ENCODE measurements at places on chromosomes 3 and 15.

DNA sequence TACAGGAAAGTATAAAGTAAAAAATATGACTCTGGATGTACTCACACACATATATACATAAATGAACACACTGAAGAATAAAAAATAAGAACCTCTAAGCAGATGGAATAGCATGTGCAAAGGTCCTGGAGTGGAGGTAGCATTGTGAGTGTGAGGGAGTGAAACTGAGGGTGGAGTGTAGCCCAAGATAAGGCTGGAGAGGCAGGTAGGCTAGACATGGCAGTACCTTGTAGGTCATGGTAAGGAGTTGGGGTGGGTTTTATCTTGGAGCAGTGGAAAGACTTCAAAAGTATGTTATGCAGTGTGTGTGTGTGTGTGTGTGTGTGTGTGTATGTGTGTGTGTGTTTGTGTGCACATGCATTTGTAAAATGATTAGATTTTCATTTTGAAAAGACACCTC, 49.5 kb downstream of the TLNRD1 start:
- no peak for DNase-seq

DNA sequence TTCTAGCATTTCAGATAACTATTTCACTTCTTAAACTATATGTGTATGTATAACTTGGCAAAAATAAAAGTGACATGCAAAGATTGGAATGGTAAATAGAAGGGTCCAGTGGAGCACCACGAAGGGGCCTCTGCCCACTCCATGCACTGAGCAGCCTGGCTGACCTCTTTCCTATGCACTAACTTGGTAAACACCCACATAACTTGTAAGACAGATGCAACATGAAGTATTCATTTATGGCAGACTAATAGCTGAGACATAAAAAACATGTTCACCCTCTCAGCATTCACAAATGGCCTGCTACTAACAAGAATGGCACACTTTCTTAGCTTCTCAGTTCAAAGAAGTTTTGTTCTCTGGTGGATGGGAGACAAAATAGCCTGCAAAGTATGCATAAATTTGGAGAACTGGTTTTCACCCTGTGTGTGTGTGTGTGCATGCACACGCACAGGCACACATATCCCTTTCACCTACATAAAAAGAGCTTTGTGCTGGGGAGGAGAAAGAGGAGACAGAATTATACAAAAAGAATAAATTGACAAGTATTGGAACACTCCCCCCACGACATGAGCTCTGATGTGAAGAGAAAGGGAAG, 26.5 kb upstream of the RYK start:
- no peak for DNase-seq

- peak; percentile 37 for DNase-seq
Observed at GRCh38 chr3:175737646-175738572, 878.8 kb downstream of the NAALADL2 start.

DNA sequence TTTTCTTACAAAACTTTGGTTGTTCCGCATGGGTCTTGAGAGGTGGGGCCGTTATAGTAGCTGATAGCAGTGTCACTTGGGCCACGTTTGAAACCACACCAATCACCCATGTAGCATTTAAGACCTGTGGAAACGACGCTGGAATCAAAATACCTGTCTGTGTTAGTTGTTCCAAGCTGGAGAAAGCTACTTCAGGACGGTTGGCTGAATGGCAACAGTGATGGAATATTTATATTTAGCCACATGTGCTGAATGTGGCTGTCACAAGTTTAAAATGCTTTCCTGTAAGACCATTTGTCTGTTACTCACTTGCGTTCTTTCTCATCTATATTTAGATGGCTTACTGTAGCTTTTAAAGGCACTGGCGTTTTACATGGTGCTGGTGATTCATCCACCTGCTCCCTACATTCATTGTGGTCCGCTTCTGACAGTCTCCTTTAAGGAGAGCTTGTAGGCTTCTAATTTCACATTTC, 1.4 kb downstream of the DNAJA4 start:
- DNase-seq, result peak; percentile 76

- peak; percentile 33 for DNase-seq
Observed at GRCh38 chr15:50773389-50773788, 7.9 kb upstream of the SPPL2A start.

DNA sequence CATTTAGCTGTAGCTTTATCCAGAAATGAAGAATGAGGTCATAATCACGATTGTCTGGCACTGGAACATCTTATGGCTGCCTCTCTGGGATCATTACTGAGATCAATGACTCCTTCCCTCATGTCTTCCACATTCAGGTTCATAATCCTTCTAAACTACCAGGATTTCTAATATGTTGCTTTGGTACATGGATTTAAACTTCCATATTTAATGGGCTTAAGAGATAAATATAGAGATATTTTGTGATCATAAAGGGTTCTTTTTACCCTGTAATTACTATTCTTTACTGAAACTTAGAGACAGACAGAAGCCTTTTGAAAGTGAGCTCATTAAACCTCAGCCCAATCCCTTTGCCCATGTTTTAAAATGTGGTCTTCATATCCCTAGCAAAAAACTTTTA, 575.4 kb upstream of the ALCAM start:
- DNase-seq, result no peak

DNA sequence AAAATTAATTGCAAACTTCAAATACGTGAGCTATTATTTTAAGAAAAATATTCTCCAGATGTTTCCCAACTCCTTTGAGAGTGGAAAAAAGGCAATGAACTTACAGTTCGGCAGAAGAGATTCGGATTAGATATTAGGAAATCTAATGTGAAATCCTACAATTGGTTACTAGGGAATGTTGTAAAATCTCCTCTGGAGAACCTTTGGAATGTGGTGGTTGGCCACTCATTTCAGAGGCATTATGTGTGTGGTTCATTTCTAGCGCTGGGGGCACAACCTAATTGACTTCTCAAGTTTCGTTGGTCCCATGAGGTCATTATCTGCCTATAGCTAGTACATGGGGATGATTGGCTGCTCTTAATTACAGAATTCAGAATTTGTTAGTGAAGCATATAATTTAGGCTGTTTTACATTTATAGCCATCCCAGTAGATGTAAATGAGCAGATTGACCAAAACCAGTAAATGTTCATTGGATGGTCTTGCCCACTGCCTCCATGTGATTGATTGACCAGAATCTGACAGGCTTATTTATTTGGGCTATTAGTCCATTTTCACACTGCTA, 34.6 kb upstream of the CMSS1 start:
- DNase-seq, result peak; percentile 95

DNA sequence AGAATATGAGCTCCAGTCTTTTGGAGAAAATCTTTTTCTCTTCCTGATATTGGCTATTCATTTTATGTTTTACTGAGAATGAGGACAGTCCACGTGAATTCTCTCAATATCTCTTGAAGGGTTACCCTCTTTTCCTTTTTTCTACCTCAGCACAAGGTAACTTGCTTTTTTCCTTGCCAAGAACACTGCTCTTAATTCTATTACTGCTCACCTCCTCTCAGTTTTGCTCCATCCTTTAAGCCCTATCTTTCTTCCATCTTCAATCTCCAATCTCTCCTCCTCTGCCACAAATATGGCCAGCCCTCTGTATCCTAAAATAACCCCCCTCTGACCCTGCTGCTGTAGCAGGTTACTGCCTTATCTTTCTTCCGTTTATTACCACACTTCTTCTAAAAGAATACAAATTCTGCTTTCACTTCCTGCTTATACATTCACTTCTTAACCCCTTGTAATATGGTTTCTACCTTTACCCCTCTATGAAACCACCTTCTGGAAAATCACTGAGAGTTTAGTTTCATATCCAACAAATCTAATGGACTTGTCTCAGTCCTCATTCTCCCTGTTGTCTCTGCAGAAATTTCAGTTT, 89.0 kb downstream of the NFKBIZ start:
- no peak for DNase-seq

GRCh38 chr3:87218560-87218959, 8.5 kb upstream of the CHMP2B start:
- DNase-seq, result no peak

DNA sequence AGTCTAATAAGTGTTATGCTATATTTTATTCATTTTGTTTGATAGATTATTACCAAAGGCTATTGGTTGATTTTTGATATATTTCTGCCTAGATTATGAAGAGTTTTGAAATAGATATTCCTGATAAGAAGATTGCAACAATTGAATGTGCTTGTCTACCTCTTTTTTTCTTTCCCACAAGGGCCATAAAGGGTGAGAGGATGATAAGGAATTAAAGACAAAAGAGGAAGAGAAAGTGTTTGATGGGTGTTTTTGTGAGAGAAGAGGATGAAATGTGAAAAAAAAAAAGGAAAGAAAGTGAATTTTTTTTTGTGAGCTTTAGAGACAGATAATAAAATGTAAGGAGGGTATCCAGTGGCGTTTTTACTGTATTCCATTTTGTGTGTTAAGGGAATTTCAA, 244.4 kb downstream of the CHST2 start:
- DNase-seq, result no peak

GRCh38 chr3:64321747-64322146, 96.5 kb upstream of the PRICKLE2 start:
- peak; percentile 85 for DNase-seq

GRCh38 chr3:124529826-124530571, 200.3 kb upstream of the UMPS start:
- DNase-seq, result no peak

GRCh38 chr15:47862402-47862801, 145.1 kb downstream of the SEMA6D start:
- no peak for DNase-seq

DNA sequence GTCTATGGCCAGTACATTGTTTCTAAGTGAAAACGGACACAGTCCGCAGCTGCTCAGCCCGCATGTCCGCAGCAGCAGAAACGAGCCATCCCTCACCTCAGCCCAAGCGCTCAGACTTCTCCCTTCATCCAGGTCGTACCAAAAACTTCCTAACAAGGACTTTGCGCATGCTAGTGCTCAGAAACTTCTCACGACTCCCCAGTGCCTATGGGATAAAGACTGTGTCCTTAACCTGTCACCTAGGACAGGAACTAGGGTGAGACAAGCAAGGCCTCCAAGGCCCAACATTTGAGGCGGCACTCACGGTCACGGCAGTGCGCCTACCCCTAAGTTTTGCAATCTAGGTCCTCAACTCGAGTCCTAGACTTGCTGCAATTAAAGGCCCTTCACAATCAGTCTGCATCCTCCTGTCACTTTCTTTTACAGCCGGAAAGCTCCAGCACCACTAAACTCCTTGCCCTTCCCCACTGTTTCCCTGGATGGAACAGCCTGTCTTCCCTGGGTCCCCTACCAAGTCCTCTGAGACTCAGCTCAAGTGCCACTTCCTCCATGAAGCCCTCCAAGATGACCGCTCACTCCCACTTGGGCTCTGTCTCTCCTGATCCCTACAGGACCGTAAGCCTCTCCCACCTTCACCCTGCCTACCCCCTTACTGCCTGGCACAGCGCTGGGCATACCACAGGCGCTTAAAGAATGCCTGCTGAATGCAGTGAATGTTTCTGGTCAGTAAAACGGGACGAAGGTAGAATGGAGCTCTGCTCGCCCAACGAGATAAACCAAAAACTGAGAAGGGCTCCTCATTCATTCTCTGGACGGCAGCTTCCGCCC, 1.2 kb downstream of the CLN6 start:
- no peak for DNase-seq

- DNase-seq, result peak; percentile 57
Observed at GRCh38 chr3:196712514-196713413, 587 bp downstream of the PIGX start.

GRCh38 chr15:40098489-40099261, 10.0 kb downstream of the BMF start:
- DNase-seq, result peak; percentile 98

GRCh38 chr3:14425581-14426304, 23.3 kb downstream of the SLC6A6 start:
- DNase-seq, result no peak

DNA sequence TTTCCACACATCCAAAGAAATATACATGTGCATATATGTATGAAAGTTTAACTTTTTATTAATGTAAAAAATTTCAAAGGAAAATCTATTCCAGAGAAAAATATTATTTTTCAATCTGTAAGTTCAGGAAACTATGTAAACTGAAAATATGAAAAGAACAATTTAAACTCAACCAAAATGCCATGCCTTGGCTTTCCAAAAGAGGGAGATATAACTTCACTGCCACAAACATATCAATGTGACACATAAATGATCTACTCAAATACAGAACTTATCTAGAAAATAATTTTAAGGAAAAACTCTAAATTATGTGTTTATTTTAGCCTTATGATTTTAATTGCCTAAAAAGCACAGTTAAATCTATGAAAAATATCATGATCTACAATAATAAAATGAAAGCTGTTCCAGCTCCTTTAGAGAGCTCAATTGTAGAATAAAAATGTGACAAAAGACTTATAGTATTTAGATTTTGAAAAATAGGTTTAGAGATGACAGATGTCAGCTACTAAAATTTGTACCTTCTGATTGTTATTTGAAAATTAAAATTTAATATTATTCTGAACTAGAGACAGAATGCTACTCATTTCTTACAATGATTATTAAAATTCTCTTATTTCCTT, 94.8 kb downstream of the GBE1 start:
- DNase-seq, result peak; percentile 41

- no peak for DNase-seq
Observed at GRCh38 chr3:28947751-28948150, 333.1 kb upstream of the RBMS3 start.

GRCh38 chr15:42156243-42156922, at the start of gene PLA2G4F:
Gene PLA2G4F (minus strand): TSS chr15:42156636. CDS start chr15:42156549, 87 bp downstream.
- DNase-seq, result no peak

DNA sequence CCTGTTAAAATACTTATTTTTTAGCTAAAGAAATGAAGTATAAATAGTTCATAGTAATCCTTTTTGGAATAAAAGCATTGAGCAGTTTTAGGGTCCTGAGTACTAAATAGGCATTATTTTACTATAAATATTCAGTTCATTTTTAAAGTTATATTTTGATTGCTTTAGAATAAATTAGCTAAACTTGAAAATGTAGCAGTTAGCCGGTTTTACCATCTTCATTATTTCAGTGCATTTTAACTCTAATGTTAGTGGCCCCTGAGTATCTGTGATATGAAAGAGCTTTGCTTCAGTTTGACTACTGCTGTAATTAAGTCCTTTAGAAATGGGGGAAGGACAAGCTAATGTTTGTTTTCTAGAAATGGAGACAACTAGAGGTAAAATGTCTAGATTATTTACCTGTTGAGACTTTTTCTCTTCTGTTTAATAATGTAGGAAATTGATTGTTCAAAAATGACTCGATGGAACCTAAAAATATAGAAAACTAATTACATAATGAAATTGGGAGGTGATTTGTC, 3.6 kb downstream of the SMC4 start:
- DNase-seq, result peak; percentile 23

DNA sequence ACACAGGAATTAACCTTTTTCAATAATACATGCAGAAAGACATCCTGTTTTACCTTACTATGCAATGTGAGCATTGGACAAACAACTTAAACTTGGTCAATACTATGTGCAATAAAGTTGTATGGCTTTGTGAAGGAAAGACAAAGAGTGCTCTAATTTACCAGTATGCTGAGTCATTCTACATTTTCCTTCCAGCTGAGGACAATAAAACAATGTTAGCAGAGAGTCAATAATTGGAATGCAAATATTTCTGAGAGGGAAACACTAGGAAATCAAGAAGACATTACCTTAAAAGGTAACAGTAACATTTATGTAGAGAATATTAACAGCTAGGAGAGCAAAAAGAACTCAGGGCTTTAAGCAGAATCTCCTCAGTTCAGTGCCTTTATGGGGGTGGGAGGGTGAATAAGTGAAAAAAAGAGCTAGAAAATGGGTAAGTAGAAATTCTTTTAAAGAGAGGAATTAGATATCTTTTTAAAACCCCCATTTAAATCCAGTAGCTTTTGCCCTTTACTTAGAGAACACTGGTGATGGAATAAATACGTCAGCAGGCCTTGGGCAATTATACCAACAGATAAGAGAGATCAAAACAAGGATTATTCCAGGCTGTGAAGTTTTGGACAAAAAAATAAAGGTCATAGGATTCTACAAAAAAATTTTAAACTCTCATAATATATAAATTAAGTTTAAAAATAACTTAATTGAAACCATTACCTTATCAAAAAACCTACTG, 11.6 kb upstream of the HGD start:
- DNase-seq, result peak; percentile 55

Measured in IMR-90 (cell line).